ENCODE measurements at places on chromosomes 1 and 21.
A peak's percentile ranks its signal among the peaks of the same experiment; 100 is the strongest.

DNA sequence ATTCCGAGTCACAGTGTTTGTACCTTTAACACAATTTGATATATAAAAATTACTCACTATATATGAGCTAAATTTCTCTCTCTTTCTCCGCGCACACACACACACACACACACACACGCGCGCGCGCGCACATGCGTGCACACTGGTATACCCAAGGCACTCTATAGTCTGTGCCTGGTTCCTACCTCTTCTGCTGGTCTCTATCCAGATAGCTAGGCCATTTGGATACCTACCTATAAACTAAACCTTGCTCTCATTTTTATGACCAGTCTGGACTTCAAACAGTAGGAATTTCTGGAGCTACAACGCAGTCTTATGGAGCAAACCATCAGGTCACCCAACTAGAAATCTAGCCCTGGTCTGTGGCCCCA, 97.1 kb upstream of the MAGI3 start:
- DNase-seq: no peak
- H3K36me3 ChIP-seq: no peaks in the 10 kb centered on the region
- H3K27ac ChIP-seq: no peak overlapping the region
- peaks cover 33% of the 10 kb centered on the region for H3K27me3 ChIP-seq

GRCh38 chr1:157574836-157575235, 22.5 kb upstream of the FCRL5 start:
- H3K27ac ChIP-seq: no peak overlapping the region
- H3K4me3 ChIP-seq: no peak overlapping the region
- no peaks in the 10 kb centered on the region for H3K4me1 ChIP-seq
- no peak for DNase-seq
- peaks cover 17% of the 10 kb centered on the region for H3K27me3 ChIP-seq
- H3K36me3 ChIP-seq: no peaks in the 10 kb centered on the region

- H3K27ac ChIP-seq: no peak overlapping the region
- H3K27me3 ChIP-seq: no peaks in the 10 kb centered on the region
- no peaks in the 10 kb centered on the region for H3K36me3 ChIP-seq
- no peak for DNase-seq
Observed at GRCh38 chr1:59433440-59433813, 136.5 kb downstream of the FGGY start.

GRCh38 chr1:211903490-211904245, 73.1 kb upstream of the LPGAT1 start:
- no peak for DNase-seq
- peaks cover 6% of the 10 kb centered on the region for H3K27me3 ChIP-seq
- no peaks in the 10 kb centered on the region for H3K4me1 ChIP-seq
- no peak overlapping the region for H3K27ac ChIP-seq

- H3K4me3 ChIP-seq: peak overlapping the region; percentile 60
- DNase-seq: peak; percentile 50
- no peaks in the 10 kb centered on the region for H3K27me3 ChIP-seq
- no peaks in the 10 kb centered on the region for H3K36me3 ChIP-seq
Observed at GRCh38 chr1:183841950-183842794, 37.3 kb downstream of the RGL1 start.

DNA sequence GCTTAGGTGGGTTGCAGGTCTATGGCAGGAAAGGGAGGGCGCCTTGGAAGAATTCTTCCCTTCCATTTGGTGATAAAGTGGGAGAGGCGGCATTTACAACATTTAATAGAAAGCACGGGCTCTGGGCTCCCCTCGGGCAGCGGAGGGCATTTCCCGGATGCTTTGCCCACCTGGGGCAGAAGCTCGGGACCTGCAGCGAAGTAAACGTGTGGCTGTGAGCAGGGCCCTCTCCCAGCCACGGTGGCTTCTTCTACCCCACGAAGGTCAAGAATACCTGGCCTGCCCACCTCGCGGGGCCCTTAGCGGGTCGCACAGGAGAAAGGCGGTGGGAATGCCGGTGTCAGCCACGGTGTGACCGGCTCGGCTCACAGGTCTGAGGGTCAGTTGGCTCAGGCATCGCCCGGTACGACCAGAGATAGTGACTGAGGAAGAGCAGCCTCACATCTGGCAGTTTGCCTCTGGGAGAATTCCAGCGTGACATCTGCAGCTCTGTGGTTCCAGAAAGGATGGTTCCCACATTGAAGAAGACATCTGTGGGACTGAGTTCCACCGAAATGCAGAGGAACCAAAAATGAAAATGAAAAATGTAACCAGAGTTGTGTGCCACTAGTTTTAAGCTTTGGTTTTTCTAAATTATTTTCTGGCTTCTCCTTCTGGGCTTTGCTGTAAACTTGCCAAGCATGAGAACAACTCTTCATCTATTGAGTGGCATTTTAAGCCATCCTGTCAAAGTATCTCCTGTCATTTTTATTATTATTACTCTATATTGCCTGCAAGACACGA, 720 bp upstream of the F3 start:
- no peak for DNase-seq
- peaks cover 79% of the 10 kb centered on the region for H3K27me3 ChIP-seq
- H3K4me1 ChIP-seq: peaks cover 17% of the 10 kb centered on the region
- H3K4me3 ChIP-seq: peak overlapping the region; percentile 71

DNA sequence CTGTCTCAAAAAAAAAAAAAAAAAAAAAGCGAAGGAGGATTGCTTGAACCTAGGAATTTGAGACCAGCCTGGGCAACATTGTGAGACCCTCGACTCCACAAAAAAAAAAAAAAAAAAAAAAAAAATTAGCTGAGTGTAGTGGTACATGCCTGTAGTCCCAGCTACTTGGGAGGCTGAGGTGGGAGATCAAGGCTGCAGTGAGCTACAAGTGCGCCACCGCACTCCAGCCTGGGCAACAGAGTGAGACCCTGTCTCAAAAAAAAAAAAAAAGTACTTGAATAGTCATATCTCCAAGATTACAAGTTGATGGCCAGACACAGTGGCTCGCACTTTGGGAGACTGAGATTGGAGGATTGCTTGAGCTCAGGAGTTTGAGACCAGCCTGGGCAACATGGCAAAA, 27.4 kb downstream of the ENO1 start:
- DNase-seq: no peak
- peaks cover under 1% of the 10 kb centered on the region for H3K36me3 ChIP-seq

DNA sequence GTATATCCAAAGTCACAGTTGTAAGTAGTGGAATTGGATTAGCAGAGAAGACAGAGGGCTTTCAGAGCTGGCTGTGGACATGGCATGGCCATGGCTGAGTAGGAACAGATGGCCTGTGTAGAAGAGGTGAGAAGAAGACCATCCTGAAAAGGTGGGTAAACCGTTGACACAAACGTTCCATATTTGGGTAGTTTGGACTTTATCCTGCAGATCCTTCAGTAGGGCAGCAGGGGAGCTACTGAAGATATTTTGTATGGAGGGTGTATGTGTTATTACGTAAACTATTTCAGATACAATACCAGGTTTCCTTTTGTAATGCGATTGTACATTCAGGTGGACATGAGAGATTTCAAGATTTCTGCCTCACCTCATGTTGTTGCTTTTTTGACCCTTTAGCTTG, 1.6 kb downstream of the UTP11 start:
- H3K4me3 ChIP-seq: no peak overlapping the region
- H3K27me3 ChIP-seq: no peaks in the 10 kb centered on the region
- H3K4me1 ChIP-seq: peaks cover 61% of the 10 kb centered on the region
- H3K27ac ChIP-seq: no peak overlapping the region

Data from activated CD4-positive, alpha-beta memory T cell treated with anti-CD3 and anti-CD28 coated beads, Interleukin-2, amount 10 ng/mL, durations not matched to agents 7 days and 5 days (primary cell).